Pancreas (tissue), 10 donors: ENCODE measurements at places on chromosomes 13 and 19. TPM values are rescaled to one million over a fixed set of nuclear protein-coding genes. Genes with fewer than 3 reads are reported as not detected.

GRCh38 chr13:26061947-26062346, 10.1 kb upstream of the SHISA2 start:
- DNase-seq: no peak

DNA sequence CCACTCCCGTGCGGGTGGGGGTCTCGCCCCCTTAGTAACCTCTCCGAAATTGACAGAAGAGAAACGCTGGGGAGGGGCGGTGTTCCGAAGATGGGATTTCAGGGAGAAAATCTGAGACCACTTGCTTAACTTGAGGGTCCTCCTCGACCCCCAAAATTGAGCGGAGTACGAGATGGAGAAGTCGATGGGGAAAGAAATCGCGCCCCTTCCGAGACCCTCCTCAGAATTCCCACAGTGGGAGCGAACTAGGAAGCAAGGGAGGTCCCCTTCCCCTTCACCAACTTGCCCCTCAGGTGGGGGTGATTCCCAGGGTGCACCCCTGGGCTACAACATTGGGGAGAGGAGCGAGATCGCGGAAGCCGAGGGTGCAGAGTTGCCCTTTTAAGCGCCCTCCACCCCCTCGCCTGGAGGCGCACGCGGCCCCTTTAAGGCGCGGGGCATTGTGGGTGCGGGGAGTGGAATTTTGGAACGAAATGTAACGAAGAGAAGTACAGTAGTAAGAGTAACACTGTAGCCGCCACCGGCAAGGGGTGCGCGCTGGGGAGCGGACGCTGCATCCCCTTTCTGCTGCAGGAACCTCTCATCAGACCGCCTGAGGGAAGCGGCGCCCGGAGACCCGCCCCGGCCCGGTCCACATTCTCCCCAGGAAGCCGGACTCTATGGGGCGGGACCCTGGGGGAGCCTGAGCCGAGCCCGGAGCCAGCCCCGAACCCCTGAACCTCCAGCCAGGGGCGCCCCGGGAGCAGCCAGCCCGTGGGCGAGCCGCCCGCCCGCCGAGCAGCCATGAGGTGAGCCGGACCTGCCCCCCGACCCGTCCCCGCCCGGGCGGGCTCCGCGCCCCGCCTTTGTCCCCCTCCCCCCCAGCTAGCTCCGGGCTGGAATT, at the start of gene VASP:
TSS of gene VASP (plus strand) at position 491 of the 883 bp plus-strand sequence. CDS start at position 784, 293 bp downstream.
- peak; percentile 86 for DNase-seq

DNA sequence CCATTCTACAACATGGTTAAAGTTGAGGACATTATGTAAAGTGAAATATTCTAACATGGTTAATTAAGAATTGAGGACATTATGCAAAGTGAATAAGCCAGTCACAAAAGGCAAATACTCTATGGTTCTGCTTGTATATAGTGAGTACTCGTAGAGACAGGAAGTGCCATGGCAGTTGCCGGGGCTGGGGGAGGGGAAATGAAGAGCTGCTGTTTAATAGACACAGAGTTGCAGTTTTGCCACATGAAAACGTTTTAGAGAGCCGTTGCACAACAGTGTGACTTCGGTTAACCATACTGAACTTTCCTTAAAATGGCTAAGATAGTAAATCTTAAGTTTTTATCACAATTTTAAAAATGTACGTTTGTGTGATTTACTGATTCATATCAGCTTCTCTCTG, 176.9 kb downstream of the SHISA2 start:
- no peak for DNase-seq

DNA sequence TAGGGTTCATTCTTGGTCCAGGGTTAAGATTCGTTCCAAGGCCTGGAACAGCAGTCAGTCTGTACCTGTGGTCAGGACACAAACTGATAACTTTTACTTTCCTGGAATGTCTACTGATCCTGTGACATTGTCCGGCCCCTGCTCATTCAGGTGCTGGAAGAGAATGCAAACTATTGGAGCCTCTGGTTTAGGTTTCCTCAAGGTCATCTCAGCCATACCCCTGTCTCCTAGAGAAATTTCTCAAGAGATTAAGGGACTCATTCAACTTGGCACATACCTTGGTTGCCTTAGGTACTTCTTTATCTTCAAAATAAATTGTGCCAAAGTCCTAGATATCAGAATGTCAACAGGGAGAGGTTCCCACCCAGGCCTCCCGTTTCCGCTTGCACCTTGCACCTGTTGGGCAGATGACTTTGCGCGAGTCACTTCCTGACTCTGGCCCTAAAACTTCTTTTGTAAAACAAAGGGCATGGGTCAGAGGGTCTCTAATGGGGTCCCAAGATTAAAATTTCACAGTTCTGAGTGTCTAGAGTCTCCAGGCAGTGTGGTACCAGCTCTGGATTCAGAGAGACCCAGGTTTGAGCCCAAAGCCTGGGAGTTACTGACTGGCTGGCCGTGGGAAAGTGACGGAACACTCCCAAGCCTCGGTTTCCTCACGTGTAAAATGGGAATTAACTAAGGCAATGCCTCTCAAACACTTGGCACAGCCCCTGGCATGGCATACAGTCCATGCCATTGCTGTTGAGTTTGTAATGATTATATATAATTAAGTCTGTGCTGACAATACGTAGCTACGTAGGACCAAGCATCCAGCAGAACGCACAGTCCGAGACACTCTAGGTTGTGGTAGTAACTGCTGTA, 25.8 kb upstream of the CYP2S1 start:
- no peak for DNase-seq

DNA sequence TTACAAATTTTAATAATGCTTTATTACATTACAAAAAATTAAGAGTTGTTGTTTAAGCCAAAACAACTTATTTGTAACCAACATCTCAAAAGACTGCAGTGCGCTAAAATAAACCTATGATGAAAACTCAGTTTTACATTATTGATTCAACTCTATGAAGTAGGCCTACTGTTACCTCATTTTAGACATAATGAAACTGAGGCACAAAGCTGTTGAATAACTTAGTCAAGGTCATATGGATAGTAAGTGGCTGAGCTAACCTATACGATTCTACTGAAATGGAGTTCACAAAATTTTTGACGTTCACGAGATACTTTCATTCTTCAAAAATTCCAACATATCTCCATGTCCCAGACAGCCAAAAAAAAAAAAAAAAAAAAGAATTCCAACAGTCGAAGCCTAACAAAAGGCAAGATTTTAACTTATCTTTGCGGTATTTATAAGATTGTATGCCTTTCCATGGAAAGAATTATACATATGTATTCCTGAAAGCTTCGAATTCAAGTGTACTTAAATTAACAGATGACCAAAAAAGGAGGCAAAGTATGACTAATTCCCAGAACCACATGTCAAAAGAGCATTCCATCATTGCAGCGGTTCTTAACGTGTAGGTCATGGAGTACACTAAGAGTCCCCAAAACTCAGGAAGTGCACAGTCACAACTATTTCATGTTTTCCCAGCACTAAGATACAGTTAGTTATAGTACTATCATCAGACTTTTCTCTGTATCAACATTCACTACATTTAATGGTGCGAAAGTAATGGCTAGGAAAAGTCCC, 69.4 kb downstream of the PSPC1 start:
- DNase-seq: no peak

- peak; percentile 52 for DNase-seq
These were observed 959 bp downstream of the CHMP2A start for GRCh38 chr19:58553799-58554493.

- DNase-seq: no peak
These were observed 217.1 kb upstream of the SPRY2 start for GRCh38 chr13:80558074-80558473.

- no peak for DNase-seq
These were observed 66.8 kb downstream of the TUBGCP3 start for GRCh38 chr13:112521073-112521685.

DNA sequence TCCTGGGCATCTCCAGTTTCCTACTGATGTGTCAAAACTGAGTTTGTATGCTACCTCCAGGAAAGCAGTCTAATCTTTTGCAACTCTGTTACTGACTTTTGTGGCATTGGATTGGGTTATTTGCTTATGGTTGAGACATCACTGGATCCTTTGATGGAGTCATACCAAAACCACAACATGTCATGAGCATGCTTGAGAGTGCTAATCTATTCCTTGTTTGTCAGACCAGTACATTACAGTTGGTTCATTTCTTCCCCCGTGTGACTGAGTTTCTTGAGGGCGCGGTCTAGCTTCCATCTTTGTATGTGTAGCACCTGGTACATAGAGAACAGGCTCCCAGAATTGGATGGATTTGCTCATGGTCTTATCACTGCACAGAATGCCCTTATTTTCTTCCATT, 43.2 kb downstream of the SUGT1 start:
- no peak for DNase-seq

DNA sequence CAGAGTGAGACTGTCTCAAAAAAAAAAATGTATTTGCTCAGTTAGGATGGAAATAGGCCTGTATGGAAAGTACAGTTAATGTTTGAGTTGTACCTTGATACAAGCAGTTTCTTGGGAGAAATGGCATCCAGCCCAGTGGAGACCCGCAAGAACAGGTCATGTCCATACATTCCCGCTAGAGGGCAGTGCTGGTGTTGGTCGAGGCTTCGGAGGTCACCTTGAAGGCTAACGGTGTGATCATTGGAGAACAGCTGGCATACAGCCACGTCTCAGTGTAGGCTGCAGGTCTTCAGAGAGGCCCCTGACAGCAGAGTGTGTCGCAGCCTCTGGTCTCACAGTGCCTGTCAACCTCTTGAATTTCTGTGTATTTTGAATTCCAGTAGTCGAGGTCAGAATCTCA, 7.5 kb downstream of the ZNF610 start:
- peak; percentile 22 for DNase-seq

- DNase-seq: no peak
These were observed 1588.0 kb downstream of the SLITRK1 start for GRCh38 chr13:82294226-82294625.

- DNase-seq: no peak
These were observed 6.3 kb upstream of the CEACAM21 start for GRCh38 chr19:41569481-41570150.

- DNase-seq: no peak
These were observed 50.8 kb downstream of the STK24 start for GRCh38 chr13:98526182-98526512.

GRCh38 chr19:47371261-47371660, 22.1 kb downstream of the DHX34 start:
- DNase-seq: no peak

GRCh38 chr13:110261166-110262081, 45.5 kb downstream of the COL4A1 start:
- no peak for DNase-seq

DNA sequence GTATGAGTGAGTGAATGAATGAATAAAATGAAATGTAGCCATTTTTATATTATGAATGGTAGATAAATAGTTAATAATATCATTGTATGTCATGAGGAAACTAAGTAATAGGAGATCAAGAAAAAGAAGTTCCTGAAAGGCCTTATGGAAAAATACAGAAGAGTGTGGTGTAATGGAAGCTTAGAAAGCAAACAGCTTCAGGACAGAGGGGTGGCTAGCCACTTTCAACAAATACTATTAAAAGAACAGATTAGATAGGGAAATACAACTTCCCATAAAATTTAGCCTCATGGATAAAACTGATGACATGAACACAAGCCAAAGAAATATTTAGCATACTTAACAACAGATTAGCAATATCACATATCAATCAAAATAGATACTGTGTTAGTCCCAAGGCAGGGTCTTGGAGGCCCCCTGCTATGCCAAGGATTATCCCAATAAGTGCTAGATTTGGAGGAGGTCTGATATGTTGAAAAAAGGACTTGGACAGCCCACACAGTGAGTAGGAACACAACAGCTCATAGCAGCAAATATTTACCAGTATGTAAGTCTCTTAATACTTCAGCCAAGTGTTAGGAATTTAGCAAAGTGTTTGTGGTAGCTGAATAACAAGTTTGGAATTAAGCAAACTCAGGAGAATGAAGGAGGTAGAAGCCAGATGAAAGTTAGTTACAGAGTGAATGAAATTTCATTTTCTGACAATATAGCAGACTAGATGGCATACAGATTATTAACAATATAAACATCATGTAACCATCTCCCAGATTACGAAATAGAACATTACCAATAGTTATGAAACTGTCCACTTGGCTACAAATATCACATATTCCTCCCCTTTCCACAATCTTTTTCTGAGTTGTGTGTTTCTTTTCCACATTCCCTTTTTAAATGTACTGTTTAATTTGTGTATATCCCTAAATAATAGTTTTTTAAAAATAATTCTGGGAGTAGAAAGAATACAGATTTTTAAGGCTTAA, 1632.0 kb downstream of the PCDH9 start:
- no peak for DNase-seq

DNA sequence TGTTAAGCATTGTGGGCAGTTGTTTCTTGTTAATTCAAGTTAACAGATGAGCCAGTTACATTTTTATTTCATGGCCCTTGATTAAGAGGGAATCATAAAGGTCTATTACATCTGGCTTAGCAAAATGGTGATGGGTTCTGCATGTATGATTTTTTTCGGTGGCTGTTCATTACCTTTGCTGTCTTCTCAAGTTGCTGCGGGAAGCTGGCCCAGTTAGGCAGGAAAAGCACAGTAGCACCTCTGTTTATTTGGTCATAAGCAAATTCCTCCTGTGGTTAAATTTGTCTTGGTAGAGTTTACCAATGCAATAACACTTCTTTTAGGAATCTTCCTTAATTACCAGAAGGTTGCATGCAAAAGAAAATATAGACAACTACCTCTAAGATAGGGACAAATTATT, 104.5 kb downstream of the FRY start:
- no peak for DNase-seq

DNA sequence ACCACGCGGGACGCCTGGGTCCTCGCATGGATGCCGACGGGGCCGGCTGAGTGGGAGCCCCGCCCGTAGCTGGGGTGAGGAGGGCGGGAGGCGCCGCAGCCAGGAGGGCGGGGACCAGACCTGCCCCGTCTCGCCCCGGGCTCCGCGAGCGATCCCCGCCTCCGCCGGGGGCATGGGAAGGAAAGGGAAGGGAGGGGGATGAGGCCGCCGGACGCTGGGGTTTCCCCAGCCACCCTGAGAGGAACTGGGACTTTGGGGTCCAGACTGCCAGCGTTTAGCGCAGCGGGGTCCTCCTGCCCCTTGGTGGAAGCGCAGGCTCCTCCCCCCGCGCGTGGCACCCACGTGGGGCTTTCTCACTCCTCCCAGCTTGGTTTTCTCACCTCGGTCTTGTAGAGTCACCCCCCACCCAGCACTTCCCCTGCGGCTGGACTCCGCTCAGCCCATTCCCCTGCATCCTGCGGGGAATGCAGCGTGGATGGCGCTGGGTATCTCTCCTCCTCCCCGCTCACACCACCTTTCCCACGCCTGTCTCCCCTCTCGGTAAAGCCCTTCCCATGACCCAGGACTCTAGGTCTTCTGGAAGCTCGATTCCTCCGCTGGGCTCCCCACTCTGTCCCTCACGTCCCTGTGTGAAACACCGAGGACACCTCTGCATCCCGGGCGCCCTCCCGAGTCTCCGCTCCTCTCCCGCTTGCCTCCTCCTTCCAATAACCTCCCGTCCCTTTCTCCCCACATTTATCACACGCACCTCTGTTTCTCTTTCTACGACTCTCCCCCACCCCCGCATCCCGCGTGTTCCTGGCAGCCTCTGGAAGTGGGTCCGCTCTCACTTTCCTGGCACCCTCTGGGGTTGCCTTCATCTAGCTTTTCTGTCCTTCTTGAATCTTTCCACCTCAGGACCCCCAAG, 2.1 kb downstream of the TGFB1 start:
- peak; percentile 71 for DNase-seq

GRCh38 chr13:44879452-44880058, 109.7 kb downstream of the NUFIP1 start:
- DNase-seq: no peak

Gene USPL1
- total RNA-seq: 8.1 TPM

Gene ZNF667
- 1.1 TPM for total RNA-seq

Gene ZNF681
- total RNA-seq: 2.1 TPM

Gene FOSB
- total RNA-seq: 0.79 TPM

Gene KASH5
- 2.8 TPM for total RNA-seq

Gene FPR1
- 0.91 TPM for total RNA-seq

Gene PRR20D
- total RNA-seq: not detected

Gene COL5A3
- total RNA-seq: 3.1 TPM

Gene SHC2
- total RNA-seq: 121 TPM

Gene FFAR2
- not detected for total RNA-seq
